ENCODE measurements at places on chromosomes 2 and 18.

- no peak for DNase-seq
Observed at GRCh38 chr2:100004959-100005387, 137.4 kb downstream of the AFF3 start.

- DNase-seq = no peak
Observed at GRCh38 chr2:10347562-10347948, 44.9 kb downstream of the HPCAL1 start.

- DNase-seq = no peak
Observed at GRCh38 chr18:28469946-28470345, 293.0 kb upstream of the CDH2 start.

DNA sequence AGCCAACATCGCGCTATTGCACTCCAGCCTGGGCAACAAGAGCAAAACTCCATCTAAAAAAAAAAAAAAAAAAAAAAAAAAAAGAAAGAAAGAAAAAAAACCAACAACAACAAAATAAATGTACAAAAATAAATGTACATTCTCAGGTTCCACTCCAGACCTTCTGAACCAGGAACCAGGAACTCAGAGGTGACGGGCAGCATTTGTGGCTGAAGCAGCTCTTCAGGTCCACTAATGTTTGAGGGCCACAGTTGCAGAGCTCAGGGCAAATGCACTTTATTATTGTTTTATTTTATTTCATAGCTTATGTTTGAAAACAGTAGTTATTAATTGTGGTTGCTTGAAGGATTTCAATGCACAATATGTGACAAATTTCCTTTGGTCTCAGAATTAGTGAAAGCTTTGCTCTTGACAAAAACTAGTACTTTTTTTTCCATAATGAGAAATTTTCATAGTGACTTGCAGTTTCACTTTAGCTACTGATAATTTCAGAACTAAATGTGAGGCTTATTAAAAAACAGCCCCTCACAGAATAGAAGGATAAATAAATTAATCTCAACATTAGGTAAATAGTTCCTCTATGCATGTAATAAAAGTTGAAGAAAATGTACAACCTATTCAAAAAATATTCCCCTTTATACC, 378.4 kb upstream of the SPHKAP start:
- DNase-seq = no peak

DNA sequence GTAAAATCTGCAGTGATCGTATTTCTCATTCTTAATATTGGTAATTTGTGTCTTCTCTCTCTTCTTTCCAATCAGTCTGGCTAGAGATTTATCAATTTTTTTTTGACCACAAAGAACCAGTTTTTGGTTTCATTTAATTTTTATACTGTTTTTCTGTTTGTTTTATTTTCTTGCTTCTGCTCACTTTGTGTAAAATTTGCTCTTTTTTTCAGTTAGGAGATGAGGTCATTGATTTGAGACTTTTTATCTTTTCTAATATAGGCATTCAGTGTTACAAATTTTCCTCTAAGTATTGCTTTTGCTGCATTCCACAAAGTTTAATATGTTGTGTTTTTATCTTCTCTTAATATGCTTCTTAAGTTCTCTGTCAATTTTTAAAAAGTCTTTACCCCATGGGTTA, 160.5 kb downstream of the TPGS2 start:
- DNase-seq = no peak

GRCh38 chr18:76350134-76351025, 144.7 kb downstream of the ZNF516 start:
- DNase-seq = no peak

DNA sequence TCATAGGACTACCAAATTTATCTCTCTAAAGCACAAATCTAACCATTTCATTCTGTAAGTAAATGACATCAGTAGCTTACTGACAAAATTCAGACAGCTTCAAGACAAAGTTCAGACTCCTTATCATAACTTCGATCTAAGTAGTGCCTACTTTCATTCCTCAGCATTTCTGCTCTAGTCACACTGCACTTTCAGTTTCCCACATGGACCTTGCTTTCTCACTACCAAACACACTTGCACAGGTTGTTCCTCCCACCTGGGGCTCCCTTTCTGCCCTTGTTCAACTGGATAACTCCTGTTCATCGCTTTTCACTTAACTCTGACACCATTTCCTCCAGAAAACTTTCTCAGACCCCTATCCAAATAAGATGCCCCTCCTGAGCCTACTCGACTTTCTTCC, 22.1 kb upstream of the CCDC150 start:
- DNase-seq = no peak

- DNase-seq = no peak
Observed at GRCh38 chr18:8515142-8515865, 93.9 kb upstream of the RAB12 start.

- no peak for DNase-seq
Observed at GRCh38 chr2:7956126-7956689, 725.6 kb upstream of the ID2 start.

DNA sequence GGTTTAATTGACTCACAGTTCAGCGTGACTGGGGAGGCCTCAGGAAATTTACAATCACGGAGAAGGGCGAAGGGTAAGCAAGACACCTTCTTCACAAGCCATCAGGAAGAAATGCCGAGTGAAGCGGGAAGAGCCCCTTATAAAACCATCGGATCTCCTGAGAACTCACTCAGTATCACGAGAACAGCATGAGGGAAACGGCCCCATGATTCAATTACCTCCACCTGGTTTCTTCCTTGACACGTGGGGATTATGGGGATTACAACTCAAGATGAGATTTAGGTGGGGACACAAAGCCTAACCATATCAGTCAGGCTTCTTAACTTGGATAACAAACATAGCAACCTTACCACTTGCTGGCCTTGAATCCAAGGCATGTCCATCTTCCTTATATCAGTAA, 289.0 kb upstream of the STON1 start:
- no peak for DNase-seq

DNA sequence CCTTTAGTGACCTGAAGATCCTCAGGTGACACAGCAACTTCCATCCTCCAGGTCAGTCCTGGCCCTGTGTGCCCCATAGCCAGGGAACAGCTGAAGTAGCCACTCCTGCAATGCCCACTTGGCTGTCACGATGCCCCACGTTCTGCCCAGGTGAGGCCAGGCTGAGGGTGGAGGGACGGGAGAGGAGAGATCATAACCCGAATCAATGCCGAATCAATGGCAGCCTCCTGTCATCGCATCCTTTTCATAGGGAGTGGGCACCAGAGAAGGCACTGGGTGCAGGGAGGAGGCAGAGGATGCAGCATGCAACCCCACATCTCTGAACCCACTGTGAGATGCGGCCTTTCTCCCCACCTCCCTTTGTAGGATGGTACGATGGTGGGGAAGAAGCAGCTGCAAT, 75.3 kb upstream of the EPC2 start:
- DNase-seq = no peak

GRCh38 chr2:2715036-2715818, 384.2 kb upstream of the MYT1L start:
- no peak for DNase-seq

DNA sequence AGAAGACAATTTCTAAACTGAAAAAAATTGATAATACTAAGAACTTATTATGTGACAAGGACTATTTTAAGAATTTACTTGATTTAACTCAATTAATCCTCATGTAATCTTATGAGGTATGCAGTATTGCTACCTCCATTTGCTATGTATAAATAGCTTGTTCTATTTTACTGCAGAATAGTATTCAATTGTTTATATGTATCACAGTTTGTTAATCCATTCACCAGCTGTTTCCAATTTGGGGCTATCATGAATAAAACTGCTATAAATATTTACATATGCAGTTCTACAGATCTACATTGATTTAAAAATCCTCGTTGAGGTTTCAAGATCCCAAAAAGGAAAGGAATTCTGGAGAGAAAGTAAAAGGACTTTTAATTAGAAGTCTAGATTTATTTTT, 54.8 kb upstream of the DOCK10 start:
- DNase-seq = peak; percentile 72

GRCh38 chr18:5518179-5518770, 25.5 kb downstream of the EPB41L3 start:
- DNase-seq = no peak

- no peak for DNase-seq
Observed at GRCh38 chr2:223563462-223563861, 38.7 kb downstream of the SCG2 start.

DNA sequence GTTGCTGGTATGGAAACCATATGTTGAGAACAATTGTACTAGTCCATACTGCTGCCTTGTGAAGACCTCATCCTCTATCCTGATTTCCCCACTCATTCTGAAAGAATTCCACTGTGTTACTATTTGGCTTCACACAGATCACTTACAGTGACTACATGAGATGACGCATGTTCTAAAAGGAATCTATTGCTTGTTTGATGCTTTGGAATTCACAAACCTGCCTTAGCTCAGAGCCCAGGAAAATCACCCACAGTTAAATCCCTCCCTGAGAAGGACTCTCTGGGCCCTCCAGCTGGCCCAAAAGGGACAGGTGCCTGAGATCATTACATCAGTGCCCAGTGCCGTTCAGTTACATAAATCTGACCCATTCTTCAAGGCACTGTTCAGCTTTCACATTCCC, 45.3 kb downstream of the KLHL29 start:
- peak; percentile 19 for DNase-seq

DNA sequence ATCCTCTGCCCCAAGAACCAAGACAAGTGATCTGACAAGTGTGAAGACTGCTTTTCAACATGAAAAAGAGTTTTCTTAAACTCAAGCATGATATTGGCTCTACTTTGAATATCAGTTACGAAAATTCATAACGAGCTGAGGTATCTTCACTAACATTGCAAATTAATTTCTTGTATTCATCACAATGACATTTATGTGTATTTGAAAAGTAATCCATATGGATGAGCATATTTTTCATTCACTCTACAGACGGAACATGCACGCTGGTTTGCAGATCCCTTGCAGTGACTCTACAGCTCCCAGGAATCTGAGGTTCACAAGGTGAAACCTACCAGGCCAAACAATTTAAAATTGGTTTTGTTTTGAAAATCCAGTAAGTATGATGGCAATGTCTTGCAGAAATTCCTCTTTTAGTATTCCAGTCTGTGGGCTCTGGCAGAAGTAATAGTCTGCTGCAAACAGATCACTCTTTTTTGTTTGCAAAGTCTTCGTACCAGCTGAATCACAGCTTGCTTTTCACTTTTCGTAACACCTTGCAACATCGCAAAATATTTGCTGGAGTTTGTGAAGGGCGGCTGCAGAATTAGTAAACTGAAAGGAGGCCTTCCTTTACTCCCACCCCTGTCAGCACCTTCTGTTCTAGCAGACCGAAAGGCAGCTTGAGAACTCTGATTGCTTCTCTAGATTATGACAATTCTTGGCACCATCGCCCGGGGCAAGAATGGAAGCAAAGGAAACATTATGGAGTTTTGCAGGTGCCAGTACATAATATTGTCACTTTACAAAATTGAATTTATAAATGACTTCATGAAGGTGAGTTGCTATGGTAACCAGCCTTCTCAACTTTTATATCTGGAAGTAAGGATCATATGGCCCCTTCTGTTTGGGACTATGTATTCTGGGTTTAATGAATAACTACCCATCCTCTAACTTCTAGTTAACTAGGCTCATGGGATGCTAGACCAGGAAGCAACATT, 168.7 kb downstream of the TMEM247 start:
- no peak for DNase-seq

DNA sequence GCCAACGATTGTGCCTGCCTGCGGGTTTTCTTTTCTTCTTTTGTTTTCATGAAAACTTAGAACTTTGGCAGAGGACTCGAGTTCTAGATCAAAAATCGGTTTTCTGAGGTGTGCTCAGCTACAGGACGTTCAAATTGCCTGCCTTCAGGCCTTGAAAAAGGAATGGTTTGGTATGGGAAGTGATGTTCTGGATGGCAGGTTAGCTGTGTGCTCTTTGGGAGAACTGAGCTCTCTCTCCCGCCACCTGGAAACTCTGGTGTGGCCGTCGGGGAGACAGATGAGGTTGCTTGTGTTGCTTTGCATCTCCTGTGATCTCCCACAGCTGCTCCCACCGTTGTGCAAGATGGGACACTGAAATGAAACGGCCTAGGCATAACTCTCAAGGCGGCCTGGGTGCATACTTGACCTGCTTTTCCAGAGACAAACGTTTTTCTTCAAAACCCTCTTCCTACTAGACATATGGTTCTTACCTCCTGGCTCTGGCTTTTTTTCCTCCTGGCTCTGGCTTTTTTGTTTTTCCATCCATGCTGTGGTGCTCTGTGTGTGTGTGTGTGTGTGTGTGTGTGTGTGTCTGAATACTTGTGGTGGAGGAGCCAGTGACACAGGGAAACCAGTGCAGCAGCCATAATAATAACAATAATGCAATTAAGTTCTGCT, 2.0 kb downstream of the FMNL2 start:
- DNase-seq = peak; percentile 77

DNA sequence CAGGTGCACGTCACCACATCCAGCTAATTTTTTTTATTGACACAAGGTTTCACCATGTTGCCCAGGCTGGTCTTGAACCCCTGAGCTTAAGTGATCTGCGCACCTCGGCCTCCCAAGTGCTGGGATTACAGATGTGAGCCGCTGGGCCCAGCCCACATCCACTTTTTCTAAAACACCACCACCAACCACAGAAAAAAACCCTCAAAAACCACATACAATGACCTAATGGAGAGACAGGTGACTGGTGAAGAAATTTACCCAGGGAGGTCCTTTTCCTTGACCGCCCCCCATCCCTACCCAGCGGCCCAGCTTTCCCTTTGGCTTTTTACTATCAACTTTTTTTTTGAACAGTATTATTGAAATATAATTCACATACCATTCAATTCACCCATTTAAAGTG, 47.9 kb downstream of the CACNB4 start:
- no peak for DNase-seq

GRCh38 chr2:127401757-127402695, 14.3 kb upstream of the MAP3K2 start:
- DNase-seq = no peak

DNA sequence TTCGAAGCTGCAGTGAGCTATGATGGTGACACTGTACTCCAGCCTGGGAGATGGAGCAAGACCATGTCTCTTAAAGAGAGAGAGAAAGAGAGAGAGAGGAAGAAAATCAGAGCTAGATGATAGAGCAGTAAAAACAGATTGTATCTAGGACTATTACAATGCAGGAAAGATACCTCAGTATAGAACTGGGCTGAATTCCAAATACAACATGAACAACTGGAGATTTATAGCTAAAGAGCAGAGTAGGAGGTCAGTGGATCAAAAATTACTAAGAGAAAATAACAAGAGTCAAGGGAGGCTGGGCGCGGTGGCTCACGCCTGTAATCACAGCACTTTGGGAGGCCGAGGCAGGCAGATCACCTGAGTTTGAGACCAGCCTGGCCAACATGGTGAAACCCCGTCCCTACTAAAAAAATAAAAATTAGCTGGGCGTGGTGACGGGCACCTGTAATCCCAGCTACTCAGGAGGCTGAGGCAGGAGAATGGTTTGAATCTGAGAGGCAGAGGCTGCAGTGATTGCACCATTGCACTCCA, 100.7 kb upstream of the MSH6 start:
- no peak for DNase-seq

- no peak for DNase-seq
Observed at GRCh38 chr2:207734264-207734635, 22.8 kb downstream of the CCNYL1 start.

DNA sequence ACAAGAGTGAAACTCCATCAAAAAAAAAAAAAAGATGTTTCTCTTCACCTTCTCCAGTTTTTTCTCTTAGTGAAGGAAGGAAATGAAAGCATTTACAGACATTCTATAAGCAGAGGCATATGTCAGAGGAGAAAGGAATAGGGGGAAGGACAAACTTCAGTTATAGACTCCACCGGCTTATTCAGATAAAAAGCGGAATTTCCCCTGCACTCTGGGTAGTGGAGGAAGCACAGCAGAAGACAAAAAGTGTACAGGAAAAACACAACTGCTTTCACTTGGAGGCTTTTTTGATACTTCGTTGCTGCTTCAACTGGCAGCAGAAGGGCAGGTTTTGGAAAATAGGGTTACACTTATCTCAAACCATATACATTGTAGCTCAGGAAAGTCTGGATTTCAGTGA, 3.2 kb upstream of the MGAT4A start:
- DNase-seq = no peak

All from AG09319 (cell line).